Stimulated activated CD8-positive, alpha-beta memory T cell treated with anti-CD3 and anti-CD28 coated beads, Interleukin-4, amount 100 ng/mL, for 48 hours (primary cell): ENCODE measurements at places on chromosomes 1 and 21.

- DNase-seq, result no peak
Measured at GRCh38 chr1:14876747-14877146, 276.8 kb upstream of the TMEM51 start.

GRCh38 chr1:234838820-234839219, 228.8 kb upstream of the IRF2BP2 start:
- DNase-seq, result no peak

GRCh38 chr1:44072821-44073220, 41.6 kb upstream of the SLC6A9 start:
- no peak for DNase-seq

DNA sequence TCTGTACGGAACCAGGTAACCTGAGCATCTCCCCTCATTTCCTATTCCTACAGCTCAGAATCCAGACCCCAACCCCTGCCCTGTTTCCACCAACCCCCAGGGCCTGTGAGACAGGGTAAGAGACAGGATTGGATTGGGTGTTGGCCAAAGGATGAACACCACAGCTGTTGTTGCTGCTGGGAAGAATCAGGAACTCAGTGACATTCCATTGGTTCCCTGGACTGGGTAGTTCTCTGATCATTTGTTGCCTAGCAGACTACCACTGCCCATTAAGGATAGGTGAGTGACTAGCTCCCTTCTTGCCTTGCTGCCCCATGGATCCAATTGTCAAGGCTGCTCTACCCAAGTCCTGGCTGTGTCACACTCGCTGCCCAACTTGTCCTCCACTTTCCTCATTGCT, 10.0 kb downstream of the NCSTN start:
- no peak for DNase-seq

DNA sequence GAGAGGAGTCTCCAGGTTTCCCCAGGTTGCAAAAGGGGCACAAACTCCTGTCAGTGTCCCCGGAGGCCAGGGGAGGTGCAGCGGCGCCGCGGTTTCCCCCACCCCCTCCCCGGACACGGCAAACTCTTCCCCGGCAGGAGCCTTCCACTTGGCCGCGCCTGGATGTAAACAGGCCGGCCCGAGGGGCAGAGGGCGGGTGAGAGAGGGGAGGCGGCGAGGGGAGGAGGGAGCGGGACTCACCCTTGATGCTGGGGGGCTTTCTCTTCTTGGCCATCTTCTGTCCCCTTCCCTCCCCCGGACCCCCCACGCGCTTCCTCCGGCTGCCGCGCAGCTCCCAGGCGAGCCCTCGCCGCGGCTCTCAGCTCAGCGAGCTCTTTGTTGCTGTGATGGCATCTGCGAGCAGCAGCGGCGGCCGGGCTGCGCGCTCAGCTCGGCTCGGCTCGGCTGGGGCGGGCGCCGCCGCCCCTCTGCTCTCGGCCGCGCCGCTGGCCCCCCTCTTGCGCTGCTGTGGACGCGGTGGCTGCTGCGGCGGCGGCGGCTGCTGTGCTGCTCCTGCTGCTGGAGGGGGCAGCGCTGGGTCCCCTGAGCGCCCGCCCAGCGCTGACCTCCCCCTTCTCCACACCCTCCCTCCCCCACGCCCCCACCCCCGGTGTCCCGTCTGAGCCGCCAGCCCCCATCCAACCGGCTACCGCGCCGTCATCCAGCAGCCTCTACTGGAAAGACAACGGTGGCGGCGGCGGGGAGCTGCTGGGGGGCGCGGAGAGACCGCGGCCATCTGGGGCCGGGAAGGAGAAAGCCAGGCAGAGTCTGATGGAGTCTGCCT, 4.9 kb upstream of the SLC44A5 start:
- DNase-seq, result peak; percentile 28

- no peak for DNase-seq
Measured at GRCh38 chr1:73862355-73862754, 335.6 kb downstream of the LRRIQ3 start.
